Smooth muscle cell of trachea (primary cell): ENCODE measurements at places on chromosomes 3 and 15. TPM values are rescaled to one million over a fixed set of nuclear protein-coding genes. Genes with fewer than 3 reads are reported as not detected.

The CYP11A1 gene
- total RNA-seq: 0.83 and 1.0 TPM in 2 replicates

The IGSF10 gene
- 0.99 and 1.3 TPM in 2 replicates for total RNA-seq

The ASB14 gene
- total RNA-seq: not detected in 2 replicates

The WDR72 gene
- not detected in 2 replicates for total RNA-seq

The RPL39L gene
- 13.1 and 35.6 TPM in 2 replicates for total RNA-seq

The C2CD4B gene
- total RNA-seq: 0.15 TPM in 1 of 2 replicates, not detected in the other

The P2RY14 gene
- not detected in 2 replicates for total RNA-seq

The SLC15A2 gene
- under 0.01 and 0.50 TPM in 2 replicates for total RNA-seq

The MFGE8 gene
- total RNA-seq: 46.1 and 188 TPM in 2 replicates

The ATP13A5 gene
- not detected in 2 replicates for total RNA-seq

The CCDC9B gene
- 21.2 and 39.2 TPM in 2 replicates for total RNA-seq

The STAB1 gene
- total RNA-seq: 0.17 and 1.6 TPM in 2 replicates

The OTOL1 gene
- not detected in 2 replicates for total RNA-seq

The ABHD14A gene
- total RNA-seq: 12.9 and 14.9 TPM in 2 replicates

The PLXND1 gene
- total RNA-seq: 127 and 129 TPM in 2 replicates

The P3H2 gene
- total RNA-seq: 13.9 and 14.1 TPM in 2 replicates

The SLC22A13 gene
- 0.73 and 1.2 TPM in 2 replicates for total RNA-seq

The FBXL22 gene
- 0.15 and 0.17 TPM in 2 replicates for total RNA-seq

The LDHAL6B gene
- total RNA-seq: not detected in 2 replicates

The ARHGEF26 gene
- total RNA-seq: 0.99 and 1.6 TPM in 2 replicates

The UBAP1L gene
- total RNA-seq: 1.5 and 2.0 TPM in 2 replicates

The COX5A gene
- total RNA-seq: 28.6 and 59.9 TPM in 2 replicates

The DGKG gene
- 0.17 and 0.87 TPM in 2 replicates for total RNA-seq

The GABRG3 gene
- total RNA-seq: not detected in 2 replicates

The CPNE9 gene
- total RNA-seq: not detected in 2 replicates
